ENCODE measurements at places on chromosomes 4 and X.

DNA sequence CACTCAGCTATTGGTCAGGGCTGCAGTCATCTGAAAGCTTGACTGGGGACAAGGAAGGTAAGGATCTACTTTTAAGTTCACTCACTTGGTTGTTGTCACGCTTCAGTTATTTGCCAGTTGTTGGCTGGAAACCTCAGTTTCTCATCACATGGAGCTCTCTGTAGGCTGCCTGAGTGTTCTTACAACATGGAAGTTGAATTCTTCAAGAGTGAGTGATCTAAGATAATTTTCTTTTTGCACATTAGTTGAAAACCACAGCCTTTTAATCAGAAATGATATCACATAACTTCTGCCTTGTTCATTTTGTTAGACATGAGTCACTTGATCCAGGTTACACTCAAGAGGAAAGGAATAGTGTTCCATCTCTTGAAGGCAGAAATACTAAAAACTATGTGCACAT lies 552.7 kb downstream of the RAPGEF2 start:
- no peak for DNase-seq

GRCh38 chr4:123506011-123506695 lies 109.6 kb downstream of the SPRY1 start:
- DNase-seq = no peak

DNA sequence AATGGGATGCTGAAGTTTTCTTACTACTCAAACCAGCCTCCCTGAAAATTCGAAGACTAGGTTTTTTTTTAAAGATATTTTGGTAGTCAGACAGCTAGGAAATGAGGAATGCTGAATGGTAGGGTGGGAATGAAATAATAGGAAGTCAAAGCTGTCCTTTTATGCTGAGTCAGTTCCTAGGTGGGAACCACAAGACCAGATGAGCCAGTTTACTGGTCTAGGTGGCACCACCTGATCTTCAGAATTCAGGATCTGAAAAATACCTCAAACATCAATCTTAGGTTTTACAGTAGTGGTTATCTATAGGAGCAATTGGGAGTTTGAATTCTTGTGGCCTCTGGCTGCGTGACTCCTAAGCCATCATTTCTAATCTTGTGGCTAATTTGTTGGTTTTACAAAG lies 183.1 kb upstream of the GALNT7 start:
- no peak for DNase-seq

DNA sequence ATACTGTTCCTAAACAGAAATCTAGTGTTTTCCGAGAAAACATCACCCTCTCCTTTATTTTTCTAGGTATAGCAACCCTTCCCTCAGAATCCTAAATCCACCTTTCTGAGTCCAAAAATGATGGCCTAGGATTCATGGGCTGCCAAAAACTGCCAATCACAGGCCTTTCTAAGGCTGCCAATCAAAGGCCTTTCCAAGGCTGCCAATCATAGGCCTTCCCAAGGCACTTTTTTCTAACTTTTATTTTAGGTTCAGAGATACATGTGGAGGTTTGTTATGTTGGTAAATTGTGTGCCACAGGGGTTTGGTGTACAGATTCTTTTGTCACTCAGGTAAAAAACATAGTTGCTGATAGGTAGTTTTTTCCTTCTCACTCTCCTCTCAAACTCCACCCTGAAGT lies 673.7 kb downstream of the FAT4 start:
- DNase-seq = no peak

DNA sequence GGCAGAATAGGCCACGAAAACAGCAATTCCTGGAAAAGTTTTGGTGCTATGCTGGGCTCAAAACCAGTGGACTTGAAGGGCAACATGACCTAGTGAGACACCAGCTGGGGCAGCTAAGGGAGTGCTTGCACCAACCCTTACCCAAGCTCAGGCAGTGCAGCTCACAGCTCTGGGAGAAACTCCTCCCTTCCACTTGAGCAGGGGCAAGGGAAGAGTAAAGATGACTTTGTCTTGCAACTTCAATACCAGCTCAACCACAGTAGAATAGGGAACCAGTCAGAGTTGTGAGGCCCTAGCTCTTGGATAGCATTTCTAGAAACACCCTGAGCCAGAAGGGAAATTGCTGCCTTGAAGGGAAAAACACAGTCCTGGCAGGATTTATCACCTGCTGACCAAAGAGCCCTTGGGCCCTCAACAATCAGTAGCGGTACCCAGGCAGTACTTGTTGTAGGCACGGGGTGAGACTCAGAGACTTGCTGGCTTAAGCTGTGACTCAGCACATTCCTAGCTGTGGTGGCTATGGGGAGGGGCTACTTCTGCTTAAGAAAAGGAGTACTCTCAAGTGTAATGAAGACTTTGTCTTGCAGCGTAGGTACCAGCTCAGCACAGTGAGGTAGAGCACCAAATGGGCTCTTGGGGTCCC lies 19.7 kb upstream of the ABCG2 start:
- DNase-seq = peak; percentile 27

- peak; percentile 46 for DNase-seq
Measured at GRCh38 chr4:98663226-98664006, 5.0 kb upstream of the TSPAN5 start.

DNA sequence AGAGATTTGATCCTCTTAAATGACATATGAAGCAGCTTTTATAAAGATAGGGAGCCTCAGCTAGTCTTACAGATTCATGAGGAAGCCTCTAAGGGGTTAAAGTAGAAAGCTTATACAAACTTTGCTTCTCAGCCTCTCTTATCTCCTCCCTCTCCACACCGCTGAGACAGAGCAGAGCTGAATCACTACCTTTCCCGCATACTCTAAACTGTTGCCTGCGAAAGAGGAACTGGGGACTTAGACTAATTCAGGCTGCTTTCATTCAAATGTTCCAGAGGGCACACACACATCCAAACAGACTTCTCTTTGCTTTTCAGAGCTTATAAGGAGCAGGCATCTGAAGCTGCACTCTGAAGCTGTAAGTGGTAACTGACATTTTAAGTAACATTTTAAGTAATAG lies at the start of gene SERTM2:
TSS of gene SERTM2 (plus strand) at position 169 of the 400 bp plus-strand sequence. CDS start 7,213 bp downstream, outside the sequence.
- DNase-seq = no peak

- no peak for DNase-seq
Measured at GRCh38 chr4:138405934-138406567, 163.9 kb upstream of the SLC7A11 start.

- no peak for DNase-seq
Measured at GRCh38 chr4:25578432-25578831, 77.2 kb upstream of the SLC34A2 start.

DNA sequence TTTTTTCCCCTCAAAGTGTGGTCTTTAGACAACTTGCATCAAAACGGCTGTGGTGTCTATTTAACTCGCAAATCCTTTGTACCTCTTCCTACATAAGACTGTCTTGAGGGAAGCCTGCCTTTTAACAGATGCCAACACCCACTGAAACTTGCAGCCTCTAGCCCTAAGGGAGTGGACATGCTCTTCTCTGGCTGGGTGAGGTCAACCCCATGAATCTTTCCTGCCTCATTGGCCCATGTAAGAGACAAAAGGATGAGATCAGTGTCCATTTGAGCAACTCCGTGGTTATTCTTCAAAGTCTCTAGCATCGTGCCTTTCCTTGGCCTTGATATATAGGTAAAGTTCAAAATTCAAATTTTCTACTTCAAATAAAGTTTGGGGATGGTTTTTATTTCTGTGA lies 134.7 kb downstream of the SHROOM3 start:
- no peak for DNase-seq

- DNase-seq = no peak
Measured at GRCh38 chrX:150489359-150490015, 78.9 kb upstream of the MTM1 start.

DNA sequence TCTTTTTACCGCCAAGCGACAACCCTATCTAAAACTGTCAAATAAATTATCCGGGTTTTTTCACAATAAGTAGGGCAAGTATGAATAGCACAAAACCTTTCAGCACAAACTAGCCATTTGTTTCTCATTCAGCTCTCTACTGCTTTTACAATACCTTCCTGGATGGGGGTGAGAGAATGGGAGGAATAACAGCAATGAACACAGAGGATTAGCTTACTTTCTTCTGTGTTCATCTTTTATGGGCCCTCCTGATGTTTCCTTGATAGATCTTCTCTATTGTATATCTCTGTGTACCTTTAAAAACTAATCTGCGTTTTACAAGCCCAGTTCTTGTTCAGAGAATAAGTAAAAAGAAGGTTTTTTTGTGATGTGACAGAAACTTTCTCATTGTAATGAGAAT lies 55.3 kb upstream of the APELA start:
- no peak for DNase-seq

- no peak for DNase-seq
Measured at GRCh38 chr4:147056940-147057610, 111.4 kb upstream of the TTC29 start.

- no peak for DNase-seq
Measured at GRCh38 chrX:138711399-138712347, at the start of gene FGF13. Gene FGF13 (minus strand): TSS chrX:138711717. CDS start chrX:138711003, 714 bp downstream.

DNA sequence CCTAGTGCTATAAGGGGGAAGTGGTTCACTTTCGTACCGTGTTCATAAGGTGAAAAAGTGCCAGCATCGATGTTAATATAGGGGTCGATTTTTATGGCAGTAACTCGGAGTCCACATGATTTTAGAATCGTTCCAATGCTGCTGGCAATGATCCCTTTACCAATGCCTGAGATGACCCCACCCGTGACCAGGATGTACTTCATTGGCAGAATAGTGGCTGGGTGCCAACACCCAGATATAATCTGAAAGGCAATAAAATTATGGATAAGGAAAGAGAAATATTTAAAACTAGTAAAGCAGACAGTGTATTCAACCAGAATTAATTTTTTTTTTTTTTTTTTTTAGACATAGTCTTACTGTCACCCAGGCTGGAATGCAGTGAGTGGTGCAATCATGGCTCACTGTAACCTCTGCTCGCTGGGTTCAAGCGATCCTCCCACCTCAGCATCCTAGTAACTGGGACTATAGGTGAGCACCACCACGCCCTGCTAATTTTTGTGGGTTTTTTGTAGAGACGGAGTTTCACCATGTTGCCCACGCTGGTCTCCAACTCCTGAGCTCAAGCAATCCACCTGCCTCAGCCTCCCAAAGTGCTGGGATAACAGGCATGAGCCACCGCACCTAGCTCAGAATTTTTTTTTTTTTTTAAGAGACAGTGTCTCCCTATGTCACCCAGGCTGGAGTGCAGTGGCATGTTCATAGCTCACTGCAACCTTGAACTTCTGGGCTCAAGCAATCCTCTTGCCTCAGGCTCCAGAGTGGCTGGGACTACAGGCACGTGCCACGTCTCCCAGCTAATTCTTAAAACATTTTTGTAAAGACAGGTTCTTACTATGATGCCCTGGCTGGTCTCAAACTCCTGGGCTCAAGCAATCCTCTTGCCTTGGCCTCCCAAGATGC lies 9.5 kb downstream of the CTPS2 start:
- no peak for DNase-seq

DNA sequence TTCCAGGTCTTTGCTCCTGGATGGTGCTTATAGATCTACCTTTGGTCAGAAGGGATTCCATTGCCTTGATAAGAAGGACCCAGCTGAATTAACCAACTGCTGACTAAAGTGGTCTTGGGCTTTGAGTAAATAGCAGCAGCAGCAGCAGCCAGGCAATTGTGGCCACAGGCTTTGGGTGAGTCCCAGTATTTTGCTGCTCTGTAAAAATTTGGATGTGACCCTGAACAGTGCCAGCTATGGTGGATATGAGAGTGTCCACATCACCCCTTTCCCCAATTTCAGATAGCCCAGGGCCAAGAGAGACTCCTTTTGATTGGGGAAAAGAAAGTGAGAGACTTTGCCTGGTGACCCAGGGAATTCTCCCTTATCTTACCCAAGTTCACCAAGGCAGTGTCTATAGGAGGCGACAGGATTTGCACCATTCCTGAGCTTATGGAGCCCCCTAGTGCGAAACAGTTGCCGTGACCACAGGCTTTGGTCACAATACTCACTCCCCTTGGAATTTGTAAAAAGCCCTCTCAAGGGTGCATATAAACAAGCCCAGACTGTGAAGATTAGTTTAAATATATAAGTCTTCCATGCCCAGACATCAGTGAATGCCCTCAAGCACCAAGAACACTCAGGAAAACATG lies 518.0 kb downstream of the TMA16 start:
- DNase-seq = no peak

DNA sequence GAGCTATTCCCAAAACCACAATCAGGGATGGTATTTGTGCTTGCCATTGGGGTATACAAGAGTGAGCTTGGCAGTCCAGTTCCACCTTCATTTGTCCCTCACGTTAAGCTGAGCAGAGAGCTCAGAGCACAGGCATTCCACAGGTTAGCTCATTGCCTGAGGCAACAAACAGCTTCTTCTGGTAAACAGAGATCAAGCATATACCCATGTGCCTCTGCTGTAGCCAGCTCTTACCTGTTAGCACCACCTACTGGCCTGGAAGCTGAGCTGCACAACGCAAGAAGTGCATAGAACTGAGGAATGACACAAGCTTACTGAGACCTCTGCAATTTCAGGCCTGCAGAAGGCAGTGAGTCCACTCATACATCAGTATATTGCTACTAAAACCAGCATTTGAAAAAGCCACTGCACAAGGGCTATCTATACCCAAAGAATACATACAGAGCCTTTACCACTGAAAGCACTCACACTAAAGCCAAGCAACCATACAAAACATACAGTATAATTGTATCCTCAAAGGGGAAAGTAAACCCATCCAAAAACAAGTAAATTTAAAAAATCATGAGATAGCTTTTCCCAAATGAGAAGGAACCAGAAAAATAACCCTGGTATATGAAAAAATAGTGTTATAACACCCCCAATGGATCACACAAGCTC lies 258.3 kb upstream of the GABRA2 start:
- no peak for DNase-seq

- DNase-seq = no peak
Measured at GRCh38 chr4:12446657-12447185, 1018.0 kb upstream of the HS3ST1 start.

DNA sequence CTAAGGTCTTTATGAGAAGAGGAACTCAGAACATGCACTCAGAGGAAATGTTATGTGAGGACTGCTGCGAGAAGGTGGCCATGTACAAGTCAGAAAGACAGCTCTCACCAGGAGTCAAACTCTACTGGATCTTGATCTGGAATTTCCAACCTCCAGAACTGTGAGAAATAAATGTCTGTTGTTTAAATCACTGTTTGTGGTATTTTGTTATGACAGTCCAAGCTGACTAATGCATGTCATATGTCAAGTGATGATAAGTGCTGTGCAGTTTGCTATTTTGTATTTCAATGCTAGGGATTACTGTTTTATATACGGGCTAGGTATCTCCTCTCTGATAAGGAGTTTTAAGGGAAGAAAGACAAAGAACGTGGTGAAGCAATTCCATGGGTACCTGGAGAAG lies 162.3 kb downstream of the CPEB2 start:
- no peak for DNase-seq

GRCh38 chrX:134752981-134753717 lies 94.9 kb upstream of the PLAC1 start:
- no peak for DNase-seq

DNA sequence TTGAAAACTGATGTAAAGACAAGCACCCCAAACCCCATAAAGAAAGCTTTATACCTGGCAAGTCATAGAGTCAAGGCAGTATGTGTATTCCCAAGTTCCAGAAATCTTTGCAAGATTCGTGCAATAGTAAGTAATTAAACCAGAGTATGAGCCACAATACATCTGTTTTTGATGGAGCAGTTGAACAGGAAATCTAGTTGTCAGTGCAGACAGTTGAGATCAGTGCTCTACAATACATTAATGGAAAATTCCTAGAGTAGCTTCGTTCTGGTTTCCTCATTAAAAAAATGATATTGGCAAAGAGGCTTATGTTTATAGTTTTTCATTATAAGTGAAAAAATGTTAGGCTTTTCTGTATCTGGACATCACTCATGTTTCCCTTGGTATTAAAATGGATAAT lies 575.3 kb downstream of the TRIML1 start:
- no peak for DNase-seq

Measured in CD4-positive, alpha-beta T cell treated with Interferon gamma for 1 hour (primary cell).